ENCODE measurements at places on chromosomes 11 and 22.

GRCh38 chr11:72102162-72102561 is 935 bp downstream of the LAMTOR1 start:
- DNase-seq, result no peak

DNA sequence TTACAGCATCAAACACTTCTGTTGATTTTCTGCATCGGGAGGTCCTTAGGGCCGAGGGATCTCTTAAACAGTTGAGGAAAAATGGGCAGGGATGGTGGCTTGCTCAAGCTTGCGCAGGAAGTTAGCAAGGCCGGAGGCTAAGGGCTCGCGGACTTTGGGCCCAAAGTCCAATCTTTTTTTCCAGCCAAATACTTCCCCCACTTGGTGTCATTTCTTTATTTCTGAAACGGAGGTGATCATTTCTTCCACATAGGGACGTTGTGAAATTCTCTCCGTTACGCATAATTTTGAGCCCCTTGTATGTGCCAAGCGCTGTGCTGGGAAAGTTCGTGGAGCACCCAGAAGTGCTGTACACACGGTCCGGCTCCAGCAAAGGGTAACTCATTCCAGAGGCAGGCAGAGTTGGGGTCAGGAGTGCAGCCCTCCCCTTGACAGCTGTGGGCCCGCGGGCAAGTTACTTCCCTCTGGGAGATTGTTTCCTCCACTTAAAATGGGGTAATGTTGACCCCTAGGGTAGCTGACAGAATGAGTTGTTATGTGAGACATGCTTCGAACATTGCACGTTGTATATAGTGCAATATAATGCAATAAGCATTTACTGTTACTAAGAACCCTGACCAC is 809 bp downstream of the MIEF1 start:
- peak; percentile 20 for DNase-seq

- DNase-seq, result no peak
Measured at GRCh38 chr11:94030059-94030458, 8.9 kb downstream of the HEPHL1 start.

DNA sequence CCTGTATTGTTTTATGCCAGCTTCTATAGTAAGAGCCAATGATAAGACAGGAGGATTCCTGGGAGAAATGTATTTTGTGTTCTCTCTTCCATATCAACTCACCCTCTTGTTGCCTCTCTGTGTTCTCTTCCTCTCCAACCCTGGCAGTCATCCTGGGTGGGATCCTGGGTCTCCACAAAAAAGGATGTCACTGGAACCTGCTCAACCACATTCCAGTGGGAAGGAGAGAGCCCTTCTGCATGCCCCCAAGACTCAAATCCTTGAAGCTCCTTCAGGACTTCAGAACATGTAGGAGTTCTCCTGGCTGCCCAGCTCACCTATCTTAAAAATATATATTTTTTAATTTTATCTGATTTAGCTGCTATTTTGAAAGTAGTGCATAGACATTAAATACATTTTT is 26.1 kb downstream of the APOL6 start:
- DNase-seq, result no peak

GRCh38 chr11:125233736-125234275 is 69.3 kb downstream of the PKNOX2 start:
- no peak for DNase-seq

- peak; percentile 92 for DNase-seq
Measured at GRCh38 chr11:2301631-2302305, at the start of the genes C11orf21 and TSPAN32. TSS of gene C11orf21 (minus strand) at chr11:2301918. CDS start at chr11:2301808, 110 bp downstream. TSS of gene TSPAN32 (plus strand) at chr11:2302013. CDS start at chr11:2302150, 137 bp downstream.

GRCh38 chr11:13205486-13205885 is 72.1 kb upstream of the BMAL1 start:
- DNase-seq, result no peak

DNA sequence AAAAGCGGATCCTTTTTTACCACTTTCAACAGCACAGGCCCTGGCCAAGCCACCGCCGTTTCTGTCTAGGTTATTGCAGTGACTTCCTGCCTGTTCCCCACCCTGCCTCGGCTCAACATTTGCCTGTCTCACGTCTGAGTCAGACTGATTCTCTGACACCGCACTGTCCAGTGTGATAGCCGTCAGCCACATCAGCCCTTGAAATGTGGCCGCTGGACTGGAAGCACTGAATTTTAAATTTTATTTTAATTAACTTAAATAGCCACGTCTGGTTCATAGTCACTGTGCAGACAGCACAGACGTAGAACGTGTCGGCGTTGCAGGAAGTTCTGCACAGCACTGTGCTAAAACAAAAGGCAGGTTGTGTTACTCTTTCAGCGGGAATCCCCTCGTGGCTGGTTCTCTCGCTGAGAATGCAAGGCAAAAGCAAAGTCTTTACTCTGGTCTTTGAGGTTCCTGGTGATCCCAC is 56.3 kb upstream of the ADSL start:
- DNase-seq, result no peak

DNA sequence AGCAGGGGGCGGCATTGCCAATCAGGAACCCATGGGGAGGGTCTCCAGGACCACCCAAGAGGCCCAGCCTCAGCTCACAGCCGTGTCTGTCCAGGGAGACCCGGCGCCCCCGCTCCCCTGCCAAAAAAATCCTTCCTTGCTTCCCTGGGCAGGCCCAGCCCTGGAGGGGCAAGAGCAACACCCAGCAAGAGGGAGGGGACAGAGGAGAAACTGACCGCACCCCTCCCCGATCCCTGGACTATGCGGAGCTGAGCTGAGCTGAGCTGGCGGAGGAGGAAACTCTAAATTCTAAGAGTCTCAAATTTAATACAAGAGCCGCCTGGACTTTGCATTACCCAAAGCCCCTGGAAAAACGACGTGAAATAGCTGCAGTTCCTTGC is 52.0 kb upstream of the SHISAL1 start:
- DNase-seq, result no peak

GRCh38 chr11:35073691-35074419 is 65.1 kb upstream of the CD44 start:
- no peak for DNase-seq

DNA sequence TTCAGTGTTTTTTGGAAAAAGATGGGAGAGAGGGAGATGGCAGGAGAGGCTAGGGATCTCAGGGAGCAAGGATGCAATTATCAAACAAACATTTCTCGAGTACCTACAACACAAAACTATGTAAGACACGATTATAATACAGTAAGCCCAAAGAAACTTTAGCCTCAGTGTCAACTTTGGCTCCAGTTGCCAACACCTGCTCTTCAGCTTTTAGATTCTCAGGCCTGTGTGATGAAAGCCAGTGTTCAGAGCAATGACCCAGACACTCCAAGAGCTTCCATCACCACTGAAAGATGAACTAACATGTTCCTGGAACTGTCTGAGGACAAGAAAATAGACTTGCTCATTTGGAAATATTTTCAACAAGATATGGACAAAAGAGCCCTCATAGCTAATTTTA is 31.4 kb upstream of the CEP295 start:
- DNase-seq, result no peak

DNA sequence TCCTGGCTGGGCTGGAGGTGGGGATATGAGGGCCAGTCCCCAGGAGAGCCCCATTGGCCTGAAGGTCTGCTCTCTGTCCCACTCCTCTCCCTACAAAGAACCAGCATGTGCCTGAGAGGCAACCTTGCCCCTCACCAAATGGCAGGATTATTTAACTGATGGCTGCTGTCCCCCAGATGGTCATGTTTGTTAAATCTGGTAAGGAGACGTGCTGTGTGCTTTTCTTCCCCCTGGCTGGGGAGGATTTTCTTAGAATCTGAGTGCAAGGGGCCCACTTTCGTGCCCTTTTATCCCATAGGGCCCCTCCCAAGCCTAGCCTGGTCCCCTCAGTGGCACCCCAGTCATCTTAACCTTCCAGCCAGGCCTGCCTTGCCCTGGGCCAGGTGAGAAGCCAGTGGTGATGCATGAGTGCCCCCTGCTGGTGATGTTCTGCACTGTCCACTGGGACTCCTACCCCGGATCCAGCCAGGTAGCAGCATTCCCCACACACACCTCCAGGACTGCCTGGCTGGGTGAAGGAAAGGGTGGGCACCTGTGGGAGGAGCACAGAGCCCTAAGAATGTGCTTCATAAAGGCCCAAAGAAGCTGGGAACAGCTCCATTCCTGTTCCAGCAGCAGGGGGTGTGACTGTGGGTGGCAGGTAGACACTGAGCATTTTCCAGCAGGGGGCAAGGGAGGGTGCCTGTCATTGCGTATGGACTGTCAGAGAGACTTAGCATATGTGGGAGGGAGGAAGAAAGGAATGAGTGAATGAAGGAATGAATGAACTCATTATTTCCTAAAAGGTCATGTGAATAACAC is 28.9 kb downstream of the MFNG start:
- no peak for DNase-seq

- no peak for DNase-seq
Measured at GRCh38 chr11:46239801-46240061, 37.7 kb upstream of the CREB3L1 start.

DNA sequence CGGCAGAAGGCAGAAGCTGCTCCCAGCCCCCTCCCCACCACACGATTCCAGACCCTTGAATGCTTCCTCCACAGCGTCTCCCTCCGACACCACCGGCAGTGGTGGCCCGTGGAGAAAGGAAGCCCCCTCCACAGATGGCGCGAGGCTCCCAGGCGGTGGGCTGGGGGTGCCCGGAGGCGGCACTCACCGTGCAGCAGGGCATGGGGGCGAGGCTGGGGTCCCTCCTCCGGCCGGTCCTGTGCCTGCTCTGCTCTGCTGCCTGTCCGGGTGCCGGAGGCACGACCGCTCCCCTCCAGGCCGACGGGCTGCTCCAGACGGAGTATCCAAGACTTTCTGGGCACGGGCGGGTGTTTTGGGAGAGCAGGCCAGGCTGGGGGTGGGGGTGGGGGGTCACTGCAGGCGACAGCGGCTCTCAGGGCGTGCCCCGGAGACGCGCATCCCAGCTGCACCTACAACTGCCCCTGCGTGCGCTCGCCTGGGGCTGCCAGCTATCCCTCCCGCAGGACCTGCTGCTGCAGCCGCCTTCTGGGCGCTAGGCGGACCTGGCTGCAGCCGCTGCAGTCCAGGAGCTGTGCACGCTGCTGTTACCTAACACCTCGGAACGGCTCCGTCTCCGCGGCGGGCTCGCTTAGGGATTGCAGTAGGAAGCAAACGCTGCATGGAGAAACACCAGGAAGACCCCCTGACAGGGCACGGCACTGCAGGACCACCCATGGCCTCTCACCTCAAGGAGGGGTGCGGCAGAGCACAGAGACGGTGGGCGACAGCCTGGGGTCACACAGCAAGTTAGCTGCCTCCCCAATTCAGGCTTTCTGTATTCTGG is 15.2 kb downstream of the MRGPRG start:
- DNase-seq, result no peak

- DNase-seq, result no peak
Measured at GRCh38 chr22:40659166-40659565, 20.1 kb upstream of the MCHR1 start.

DNA sequence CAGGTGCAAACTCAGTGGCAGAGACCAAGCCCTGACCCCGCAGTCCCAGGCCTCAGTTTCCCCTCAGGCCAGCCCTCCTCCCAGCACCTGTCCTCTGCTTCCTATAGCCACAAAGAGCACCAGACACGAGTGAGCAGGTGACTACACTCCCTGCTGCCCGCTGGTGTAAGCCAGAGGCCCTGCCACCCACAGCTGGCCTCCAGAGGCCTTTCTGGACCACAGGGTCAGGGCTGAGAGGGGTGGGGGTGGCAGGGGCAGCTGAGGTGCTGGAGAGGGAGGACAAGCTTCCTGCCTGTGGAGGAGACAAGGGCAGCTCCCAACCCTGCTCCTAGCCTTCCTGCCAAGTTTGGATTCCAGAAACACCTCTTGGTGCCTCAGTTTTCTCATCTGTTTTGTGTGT is 31.3 kb upstream of the WNT7B start:
- no peak for DNase-seq

- DNase-seq, result no peak
Measured at GRCh38 chr11:88454881-88455280, 117.3 kb upstream of the CTSC start.

GRCh38 chr22:42704896-42705295 is 15.8 kb downstream of the A4GALT start:
- no peak for DNase-seq

DNA sequence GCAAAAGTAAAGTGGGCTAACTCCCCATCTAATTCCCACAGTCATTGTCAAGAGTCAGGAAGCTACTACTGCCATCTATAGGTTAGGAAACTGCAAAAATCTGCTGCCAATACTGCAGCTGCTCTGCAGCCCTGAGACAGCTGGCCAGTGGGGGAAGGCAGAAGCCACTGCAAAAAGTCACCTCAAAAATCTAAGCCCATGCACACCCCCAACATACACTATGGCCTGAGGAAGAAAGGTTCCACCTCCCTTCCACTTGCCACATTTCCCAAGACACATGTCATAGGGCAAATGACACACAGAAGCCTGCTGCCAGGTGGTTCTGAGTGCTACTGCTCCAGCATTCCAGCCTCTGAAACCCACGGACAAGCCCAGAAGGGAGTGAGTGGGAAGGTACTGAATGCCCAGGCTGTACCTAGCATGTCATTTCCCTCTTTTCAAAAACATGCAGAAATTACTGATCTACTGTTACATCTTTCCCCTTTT is 36.9 kb downstream of the DGCR2 start:
- peak; percentile 75 for DNase-seq

DNA sequence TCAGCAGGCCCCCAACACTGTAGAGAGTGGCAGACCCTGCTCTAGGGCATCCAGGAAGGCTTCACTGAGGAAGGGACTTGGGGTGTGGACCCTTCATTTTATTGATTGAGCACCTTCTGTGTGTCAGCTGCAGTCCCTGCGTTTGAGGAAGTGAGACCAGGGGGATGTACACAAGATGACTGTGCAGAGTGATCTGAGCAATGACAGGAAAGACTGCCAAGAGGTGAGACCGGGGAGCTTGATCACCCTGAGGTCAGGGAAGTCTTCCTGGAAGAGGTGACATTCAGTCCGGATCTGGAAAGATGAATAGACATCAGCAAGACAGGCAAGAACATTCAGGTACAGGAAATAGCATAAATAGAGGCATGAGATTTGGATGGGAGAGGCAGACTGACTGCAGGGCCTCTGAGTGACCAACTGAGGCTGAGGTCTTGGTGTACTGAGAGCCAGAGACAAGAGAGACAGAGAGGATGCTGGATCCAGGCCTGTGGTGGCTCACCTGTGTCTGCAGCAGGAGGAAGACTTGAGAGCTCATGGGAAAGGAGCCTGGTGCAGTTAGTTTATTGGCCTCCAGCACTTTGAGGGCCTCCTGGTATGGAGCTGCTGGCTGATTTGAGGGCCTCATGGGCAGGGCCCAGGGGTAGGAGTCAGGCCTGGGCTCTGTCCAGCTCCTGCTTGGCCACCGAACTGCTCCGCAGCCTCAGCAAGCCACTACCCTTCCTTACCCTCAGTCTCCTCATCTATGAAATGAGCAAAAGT is 5.2 kb downstream of the DGAT2 start:
- peak; percentile 35 for DNase-seq

GRCh38 chr11:86577644-86578636 is 94.5 kb downstream of the ME3 start:
- no peak for DNase-seq

Data from GF-D8 (cell line).